Ecto neural progenitor cell (in vitro differentiated cells): ENCODE measurements at places on chromosomes 4 and X.

GRCh38 chrX:122868631-122869030 lies 315.4 kb upstream of the GRIA3 start:
- no peak for DNase-seq

DNA sequence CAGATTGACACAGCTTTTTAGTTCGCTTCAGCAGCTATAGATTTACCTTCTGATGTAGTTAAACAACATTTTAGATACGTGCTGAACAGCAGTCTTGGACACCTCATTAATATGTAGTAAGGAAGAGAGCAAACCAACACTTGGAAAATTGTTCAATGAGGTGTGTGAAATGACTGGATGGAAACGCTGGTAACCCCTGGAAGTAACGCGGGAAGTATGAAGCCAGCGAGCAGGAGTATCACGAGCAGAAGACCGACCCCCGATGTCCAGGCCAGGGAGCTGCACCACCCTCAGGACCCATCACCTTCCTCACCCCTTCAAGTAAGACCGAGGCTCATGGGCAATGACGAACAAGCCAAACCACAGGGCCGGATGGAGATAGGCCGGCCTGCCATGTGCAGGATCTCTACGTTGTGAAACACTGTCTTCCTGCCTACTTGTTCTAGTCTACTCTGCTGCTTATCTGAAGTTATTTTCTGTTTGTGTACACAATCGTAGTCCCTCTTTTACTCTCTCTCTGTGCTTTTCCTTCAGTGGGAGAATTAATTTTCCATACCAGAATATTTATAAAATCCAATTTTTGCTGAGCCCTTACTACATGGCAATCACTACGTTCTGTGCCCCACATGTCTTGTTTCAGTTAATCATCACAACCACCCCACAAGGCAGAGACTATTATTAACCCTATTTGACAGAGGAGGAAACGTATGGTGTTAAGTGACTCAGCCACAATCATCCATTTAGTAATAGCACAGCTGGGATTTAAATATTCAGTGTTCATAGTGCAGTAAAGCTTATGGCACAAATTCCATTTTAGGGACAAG lies 221.7 kb downstream of the APBB2 start:
- no peak for DNase-seq

GRCh38 chr4:185800266-185800945 lies 11.6 kb downstream of the SORBS2 start:
- DNase-seq, result no peak

DNA sequence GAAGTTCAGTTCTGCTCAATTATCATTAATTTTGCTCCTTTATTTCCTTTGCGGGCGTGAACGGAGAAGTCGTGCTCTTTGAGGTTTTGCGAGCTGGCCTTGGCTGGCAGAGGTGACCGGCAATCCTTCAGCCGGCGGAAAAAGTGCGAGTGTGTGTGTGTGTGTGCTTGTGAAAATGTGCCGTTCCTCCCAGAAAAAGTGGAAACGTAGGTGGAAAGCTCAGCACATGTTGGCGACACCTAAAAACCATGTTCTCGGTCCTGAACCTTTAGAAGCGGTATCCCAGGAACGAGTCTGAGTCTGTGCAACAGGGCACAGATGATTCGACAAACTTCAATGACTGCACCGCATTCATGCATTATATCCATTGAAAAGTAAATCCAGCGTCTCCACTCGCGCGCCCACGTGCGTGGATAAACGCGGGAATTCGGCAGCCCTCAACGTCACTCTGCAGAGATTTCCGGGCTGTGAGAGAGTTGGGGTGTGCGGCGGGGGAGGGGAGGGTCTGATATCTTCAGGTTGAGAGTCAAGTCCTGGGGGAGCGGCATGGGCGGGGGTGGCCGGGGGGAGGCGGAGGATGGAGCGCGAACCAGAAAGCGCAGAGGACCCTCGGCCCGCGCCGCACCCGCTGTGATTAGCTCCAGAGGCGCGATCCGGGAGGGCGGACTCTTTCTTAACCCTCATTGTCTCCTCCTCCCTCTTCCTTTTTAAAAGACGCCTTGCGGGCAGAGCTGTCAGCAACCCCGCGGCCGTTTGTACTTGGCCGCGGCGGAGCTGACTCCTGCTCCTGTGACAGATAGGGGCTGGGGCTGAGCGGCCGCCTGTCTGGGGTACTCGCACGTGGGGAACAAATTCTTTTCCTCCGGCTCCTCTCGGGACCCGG lies at the start of gene SHISA3:
SHISA3 (plus strand) TSS at position 737 of the 883 bp plus-strand sequence. CDS start 569 bp downstream, outside the sequence.
- DNase-seq, result peak; percentile 66

GRCh38 chr4:87225936-87226335 lies 5.5 kb upstream of the KLHL8 start:
- DNase-seq, result no peak

GRCh38 chrX:65985922-65986588 lies 53.8 kb downstream of the VSIG4 start:
- DNase-seq, result peak; percentile 39

DNA sequence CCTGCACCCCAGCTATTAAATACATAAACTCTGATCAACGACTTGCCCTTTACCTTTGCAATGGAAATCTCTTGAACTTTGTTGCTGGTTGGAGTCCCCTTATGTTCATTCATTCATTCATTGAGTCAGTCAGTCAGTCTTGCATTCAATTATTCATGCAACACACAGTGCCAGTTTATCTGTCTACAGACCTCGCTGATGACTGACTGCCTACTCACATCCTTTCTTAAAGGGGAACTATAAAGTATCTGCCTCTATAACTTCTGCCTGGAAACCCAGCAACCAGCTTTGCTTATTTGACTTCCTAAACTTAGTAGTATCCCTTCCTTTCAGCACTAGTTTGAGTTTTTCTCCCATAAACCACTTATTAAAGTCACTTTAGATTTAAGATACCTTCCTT lies 620.8 kb upstream of the ADGRL3 start:
- DNase-seq, result no peak
